ENCODE measurements at places on chromosomes 4 and X.

GRCh38 chrX:23478561-23478960, 143.9 kb downstream of the PTCHD1 start:
- no peak for DNase-seq

GRCh38 chr4:1793940-1794808, 1.1 kb downstream of the FGFR3 start:
- peak; percentile 54 for DNase-seq

DNA sequence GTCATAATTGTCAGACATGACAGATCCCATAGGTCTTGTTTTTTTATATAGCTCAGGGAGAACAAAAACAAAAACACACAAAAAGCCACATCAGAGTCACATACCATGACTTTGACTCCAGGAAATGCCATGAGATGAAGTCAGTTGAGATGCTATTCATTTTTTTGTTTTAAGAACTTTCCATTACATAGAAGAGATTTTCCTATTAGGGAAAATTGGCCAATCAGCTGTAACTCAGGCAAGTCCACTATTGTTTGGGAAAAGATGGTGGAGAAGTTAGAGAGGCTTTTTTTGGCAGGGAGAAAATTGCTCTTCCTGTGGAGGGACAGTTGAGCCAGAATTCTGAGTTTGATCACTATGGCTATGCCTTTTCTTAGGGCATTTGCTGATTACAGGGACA, 72.6 kb downstream of the SMARCA5 start:
- DNase-seq, result no peak

GRCh38 chr4:149886786-149887490, 71.3 kb upstream of the IQCM start:
- no peak for DNase-seq

- DNase-seq, result no peak
Measured at GRCh38 chrX:153828308-153828707, 2.0 kb downstream of the PDZD4 start.

DNA sequence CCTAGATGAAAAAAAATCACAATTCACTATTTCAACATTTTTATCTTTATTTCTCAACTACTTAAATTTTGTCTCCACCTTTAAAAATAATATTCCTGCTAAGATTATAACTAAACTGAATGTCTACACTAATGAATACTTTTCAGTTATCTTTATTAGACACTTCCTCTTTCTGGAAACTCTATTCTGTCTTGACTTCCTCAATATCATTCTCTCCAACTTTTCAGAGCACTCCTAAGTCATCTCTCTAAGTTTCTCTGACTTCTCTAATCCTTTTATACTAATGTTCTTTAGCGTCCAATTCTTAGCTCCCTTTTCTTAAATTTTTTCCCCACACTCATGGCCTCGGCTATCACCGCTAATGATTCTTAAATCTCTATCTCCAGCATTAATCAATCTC, 374.2 kb downstream of the FBXO8 start:
- no peak for DNase-seq

DNA sequence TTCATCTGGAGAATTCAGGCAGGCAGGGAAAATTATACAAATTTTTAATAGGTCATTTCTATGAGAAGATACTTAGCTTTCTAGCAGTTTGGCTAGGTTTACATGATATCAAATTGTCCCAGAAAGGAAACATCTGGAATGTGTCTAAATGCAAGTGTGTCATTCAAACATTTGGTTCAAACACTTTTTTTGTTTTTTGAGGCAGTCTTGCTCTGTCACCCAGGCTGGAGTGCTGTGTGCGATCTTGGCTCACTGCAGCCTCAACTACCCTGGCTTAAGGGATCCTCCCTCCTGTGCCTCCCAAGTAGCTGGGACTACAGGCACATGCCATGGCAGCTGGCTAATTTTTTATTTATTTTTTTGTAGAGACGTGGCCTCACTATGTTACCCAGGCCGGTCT, 31.6 kb downstream of the SPARCL1 start:
- DNase-seq, result no peak

DNA sequence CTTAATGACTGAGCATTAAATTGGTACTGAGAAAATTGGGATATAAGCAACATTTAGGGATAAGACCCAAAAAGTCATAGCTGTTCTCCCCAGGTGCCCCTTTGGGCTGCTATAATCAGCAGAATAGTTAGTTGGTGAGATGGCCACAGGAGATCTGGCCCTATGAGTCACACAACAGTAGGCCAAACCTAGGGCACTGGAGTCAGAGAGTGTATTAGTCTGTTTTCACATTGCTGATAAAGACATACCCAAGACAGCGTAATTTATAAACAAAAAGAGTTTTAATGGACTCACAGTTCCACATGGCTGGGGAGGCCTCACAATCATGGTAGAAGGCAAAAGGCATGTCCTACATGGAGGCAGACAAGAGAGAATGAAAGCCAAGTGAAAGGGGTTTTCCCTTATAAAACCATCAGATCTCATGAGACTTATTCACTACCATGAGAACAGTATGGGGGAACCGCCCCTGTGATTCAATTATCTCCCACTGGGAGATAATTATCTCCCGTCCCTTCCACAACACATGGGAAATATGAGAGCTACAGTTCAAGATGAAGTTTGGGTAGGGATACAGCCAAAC, 338.3 kb upstream of the NR3C2 start:
- no peak for DNase-seq

- no peak for DNase-seq
Measured at GRCh38 chr4:7037425-7037824, 5.7 kb upstream of the TADA2B start.

GRCh38 chr4:85901500-85901899, 426.6 kb downstream of the ARHGAP24 start:
- no peak for DNase-seq

DNA sequence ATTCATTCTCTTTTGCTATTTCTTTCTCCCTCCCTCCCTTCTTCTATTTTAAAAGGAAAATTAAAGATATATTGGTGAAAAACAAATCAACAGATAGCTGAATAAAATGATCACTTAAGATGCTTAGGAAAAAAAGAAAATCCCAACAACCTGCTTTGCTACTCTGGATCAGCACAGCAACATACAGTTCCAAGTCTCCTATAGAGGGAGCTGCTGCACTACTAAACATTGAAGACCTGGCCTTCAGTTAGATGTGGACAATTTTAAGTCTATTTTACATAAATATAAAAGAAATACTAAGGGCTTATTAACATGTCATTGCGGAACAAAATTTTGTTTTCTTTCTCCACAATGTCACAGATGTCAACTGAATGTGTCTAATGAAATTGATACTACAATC, 226.4 kb downstream of the MAGEB5 start:
- peak; percentile 6 for DNase-seq

DNA sequence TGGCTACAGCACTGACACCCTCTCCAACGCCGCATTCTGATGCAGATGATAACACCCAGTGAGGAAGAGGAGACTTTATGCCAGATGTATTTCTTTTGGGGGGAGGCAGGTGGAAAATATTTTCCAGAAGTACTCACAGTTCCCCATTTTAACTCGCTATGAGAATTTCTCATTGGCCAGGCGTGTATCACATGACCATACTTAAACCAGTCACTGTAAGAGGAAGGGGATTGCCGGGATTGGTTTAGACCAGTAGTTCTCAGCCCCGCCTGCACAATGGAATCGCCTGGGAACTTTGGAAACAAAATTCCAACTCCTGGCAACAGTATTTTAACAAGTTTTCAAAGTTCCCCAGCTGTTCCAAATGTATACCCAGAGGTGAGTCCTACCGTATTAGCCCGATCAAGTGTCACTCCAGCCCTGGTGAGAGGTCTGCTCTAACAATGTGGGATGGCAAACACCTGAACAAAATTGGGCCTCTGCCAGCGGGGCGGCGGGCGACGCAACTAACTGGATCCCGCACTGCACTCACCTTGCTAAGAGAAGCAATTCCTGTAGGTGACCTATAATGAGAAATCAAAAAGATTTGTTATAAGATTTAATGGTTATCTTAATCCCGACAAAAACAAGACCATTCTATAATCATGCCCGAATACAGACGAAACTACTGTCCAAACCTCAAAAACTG, 2.9 kb upstream of the MSL3 start:
- DNase-seq, result no peak

- DNase-seq, result no peak
Measured at GRCh38 chr4:92101737-92102172, 202.0 kb upstream of the GRID2 start.

- no peak for DNase-seq
Measured at GRCh38 chrX:151268836-151269235, 92.5 kb downstream of the GPR50 start.

DNA sequence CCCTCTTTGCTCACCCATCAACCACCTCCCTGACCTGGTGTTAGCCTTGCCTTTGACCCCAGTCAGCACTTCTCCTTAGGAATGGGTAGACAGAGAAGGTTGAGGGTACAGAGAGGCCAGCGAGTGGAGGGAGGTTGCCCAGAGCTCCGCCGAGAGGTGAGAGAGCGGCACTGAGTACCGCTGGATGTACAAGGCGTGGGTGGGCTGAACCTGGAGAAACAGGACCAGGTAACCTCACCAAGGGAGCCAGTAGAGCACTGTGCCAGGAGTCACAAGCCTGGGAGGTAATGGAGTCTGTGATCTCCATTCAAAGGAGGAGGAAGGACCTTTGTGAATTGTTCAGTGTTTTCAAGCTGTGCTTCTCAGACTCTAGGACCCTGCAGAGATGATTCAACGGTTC, 256.2 kb downstream of the EVC2 start:
- DNase-seq, result no peak

DNA sequence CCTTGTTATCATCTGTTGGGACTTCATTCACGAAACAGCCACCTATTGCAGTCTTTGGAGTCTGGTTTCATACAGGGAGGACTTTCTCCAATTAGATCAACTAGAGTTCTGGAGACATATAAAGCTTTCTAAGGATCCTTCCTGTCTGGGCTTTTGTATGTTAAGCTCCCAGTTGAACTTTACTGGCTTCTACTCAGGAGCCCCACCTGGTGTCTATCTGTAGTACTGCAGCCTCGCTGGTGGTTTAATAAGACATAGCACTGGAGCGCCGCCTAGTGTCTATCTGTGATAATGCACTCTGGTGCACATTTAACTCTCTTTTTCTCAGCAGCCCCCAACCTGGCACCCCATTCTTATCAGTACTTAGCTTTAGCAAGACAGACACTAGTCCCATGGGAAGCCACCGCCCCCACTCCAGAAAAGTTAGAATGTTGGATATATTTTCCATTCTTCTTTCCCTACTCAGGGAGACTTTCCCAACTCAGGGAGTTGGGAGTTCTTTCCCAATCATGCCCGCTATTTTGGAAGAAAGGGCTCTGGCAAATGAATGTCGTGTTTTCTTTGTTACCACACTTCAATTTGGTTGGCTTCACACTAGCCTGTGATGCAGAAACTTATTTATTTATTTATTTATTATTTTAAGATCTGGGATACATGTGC, 36.9 kb upstream of the SYTL4 start:
- DNase-seq, result peak; percentile 69

GRCh38 chrX:8907688-8908087, 106.5 kb upstream of the FAM9A start:
- no peak for DNase-seq

DNA sequence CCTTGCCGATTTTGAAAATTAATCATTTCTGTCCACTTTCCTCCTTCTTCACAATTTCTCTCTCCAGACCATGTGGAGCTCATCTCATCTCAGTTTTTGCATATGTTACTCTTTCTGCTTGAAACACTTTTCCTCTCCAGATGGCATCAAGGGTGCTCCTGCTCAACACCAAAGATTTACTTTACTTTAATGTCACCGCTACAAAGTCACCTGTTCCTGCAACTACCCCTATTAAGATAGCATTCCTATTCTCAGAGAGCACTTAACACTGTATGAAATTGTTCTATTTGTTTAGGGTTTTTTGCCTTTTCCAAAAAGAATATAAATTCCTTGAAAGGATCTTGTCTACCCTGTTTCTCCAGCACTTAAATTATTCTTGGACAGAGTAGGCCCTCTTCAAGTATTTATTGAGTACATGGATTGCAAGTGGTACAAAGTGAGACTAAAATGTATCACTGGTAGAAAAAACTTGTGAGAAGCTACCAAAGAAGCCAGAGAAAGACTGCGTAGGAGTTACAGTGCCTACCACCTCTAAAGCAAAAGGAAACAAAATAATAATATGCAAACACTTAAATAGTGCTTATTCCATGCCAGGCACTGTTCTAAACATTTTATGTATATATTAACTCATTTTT, 1.1 kb upstream of the EXOSC9 start:
- no peak for DNase-seq

GRCh38 chrX:16589826-16590225, 60.1 kb upstream of the S100G start:
- DNase-seq, result no peak

DNA sequence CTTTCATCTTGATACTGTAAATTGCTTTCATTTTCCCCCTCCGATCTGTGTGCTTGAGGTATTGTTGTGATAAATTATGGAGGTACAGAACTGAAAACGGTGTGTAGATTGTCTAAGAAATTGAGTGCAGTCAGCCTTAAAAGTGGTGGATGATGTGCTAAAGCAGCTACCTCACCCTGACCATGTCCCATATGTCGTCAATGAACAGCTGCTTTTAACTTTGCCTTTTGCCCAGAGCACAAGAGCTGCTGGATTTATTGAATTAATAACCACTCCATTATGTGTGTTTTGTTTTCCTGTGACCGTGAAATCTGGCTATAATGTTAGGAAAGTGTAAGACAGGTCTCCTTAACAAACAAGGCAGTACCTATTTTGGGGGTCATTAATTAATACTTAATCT, 581.9 kb upstream of the PITX2 start:
- DNase-seq, result no peak

DNA sequence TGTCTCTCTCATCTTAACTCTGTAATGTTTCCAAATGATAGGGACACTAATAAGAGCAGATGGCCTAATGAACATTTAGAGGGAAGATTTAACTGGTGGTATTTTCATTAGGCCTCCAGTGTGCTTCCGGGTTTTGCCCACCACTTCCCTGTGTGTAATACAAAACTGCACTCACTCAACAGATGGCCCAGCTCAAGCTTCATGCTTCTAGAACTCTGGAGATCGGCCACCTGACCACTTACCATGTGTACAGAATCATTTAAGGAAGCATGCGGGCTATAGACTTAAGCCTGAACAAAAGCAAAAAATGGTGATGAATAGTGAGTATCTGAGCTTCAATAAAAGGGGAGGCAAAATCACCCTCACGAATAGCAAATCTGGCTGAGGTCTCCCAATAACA, 89.3 kb downstream of the SH2D1A start:
- no peak for DNase-seq

DNA sequence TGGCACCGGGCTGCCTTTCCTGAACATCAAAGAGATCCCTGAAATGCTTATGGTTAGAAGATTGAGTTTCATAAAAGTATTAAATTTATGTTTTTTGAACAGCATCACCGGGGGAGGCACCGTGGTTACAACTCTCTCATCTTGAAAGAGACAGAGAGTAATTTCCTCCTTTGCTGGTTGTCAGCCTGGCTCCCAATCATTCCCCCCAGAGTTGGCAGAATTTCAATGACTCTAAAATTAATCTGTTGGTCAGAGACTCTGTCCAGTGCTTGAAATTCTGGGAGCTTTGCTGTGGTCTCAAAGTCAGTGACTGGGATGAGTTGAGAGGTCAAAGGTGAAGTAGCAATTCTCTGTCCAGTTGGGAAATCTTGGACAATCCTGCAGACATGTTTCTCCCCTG, 135.9 kb downstream of the RAB28 start:
- DNase-seq, result no peak

- no peak for DNase-seq
Measured at GRCh38 chrX:1537031-1537715, at the start of gene P2RY8. P2RY8 (minus strand) TSS chrX:1537185; CDS start chrX:1466558, 70,627 bp downstream.

GRCh38 chr4:17889692-17890091, 78.9 kb downstream of the NCAPG start:
- DNase-seq, result no peak
